ENCODE measurements at places on chromosomes 11 and 22. TPM values are rescaled to one million over a fixed set of nuclear protein-coding genes. Genes with fewer than 3 reads are reported as not detected.

DNA sequence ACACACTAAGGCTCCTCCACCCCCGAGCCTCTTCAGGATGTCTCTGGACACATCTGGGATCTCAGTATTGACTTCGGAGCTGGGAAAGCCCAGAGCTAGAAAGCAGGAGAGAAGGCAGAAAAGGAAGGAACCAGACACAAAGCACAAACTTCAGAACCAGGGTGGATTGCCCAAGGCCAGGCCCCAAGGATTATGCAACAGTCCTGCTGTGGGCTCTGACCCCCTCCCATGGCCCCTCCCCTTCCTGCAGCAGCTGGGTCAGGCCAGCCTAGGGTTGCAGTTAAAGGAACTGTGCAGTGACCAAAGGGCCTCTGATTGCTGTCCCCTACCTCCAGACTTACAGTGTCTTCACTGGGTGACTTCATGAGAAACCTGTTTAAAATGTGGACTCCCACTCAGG, 5.3 kb downstream of the KCNE3 start:
- no peak for DNase-seq

DNA sequence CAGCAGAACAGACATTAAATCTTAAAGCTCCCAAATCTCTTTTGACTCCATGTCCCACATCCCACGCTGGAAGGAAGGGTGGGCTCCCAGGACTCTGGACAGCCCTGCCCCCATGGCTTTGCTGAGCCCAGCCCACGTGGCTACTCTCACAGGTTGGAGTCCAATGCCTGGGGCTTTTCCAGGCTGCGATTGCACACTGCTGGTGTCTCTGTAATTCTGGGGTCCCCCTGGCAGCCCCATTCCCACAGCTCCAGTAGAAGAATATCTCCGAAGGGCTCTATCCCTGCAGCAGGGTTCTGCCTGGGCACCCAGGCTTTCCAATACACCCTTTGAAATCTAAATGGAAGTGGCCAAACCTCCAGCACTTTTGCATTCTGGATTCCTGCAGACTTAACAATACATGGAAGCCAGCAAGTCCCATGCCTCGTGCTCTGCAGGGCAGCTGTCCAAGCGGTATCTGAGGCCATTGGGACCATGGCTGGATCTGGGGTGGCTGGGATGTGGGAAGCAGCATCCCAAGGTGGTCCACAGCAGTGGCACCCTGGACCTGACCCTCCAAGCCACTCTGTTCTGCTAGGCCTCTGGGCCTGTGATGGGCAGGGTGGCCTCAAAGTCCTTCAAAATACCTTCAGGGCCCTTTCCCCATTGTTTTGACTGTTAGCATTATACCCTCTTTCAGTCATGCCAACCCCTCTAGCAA, 47.9 kb upstream of the TH start:
- no peak for DNase-seq

- DNase-seq = no peak
Observed at GRCh38 chr11:9815486-9816136, 151.7 kb downstream of the SWAP70 start.

GRCh38 chr11:75463106-75463774, 30.2 kb upstream of the KLHL35 start:
- no peak for DNase-seq

- no peak for DNase-seq
Observed at GRCh38 chr11:5129457-5129877, 8.7 kb downstream of the OR52A5 start.

DNA sequence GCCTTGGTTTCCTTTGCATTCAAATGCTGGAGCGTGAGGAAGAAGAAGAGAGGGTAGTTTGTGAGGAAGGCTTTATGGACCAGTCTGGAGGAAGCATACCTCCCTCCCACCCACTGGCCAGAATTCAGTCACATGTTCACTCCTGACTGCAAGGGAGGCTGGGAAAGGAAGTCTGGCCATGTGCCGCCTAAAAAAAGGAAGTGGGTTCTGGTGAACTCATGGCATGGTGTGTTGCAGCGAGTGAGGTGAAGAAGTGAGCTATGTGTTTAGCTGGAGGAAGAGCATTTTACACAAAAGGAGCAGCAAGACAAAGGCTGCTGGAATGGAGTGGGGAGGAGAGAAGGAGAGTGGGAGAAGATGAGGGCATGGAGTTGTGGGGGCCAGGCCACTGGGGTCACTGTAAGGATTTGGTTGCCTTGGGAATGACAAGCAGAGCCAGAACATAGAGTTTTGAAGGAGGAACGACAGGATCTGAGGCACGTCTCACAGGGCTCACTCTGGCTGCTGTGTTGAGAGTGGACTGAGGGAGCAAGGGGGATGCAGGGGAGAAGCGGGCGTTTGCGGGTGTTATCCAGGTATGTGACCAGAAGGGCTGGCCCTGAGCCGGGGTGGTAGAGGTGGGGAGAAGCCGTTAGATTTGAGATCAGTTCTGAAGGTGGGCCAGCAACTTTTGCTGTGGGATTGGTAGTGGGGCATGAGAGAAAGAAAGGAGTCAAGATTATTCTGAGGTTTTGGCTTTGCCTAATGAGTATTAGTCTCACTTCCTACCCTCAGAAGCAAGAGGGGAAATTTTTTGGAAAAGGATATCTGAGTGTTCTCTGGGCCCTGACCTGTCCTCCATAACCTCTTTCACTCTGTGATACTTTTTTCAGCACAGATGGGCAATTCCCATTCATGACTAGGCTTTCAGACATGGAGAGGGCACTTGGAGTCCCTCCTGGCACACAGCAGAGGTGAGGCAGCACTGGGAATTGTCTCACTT, 26.4 kb downstream of the BMAL1 start:
- DNase-seq = no peak

- peak; percentile 82 for DNase-seq
Observed at GRCh38 chr11:111601979-111602864, at the start of gene SIK2. Gene SIK2, plus strand, starts transcription at chr11:111602449. Its CDS starts 115 bp downstream, at chr11:111602564.

GRCh38 chr11:92979176-92979575, 9.7 kb downstream of the MTNR1B start:
- no peak for DNase-seq

DNA sequence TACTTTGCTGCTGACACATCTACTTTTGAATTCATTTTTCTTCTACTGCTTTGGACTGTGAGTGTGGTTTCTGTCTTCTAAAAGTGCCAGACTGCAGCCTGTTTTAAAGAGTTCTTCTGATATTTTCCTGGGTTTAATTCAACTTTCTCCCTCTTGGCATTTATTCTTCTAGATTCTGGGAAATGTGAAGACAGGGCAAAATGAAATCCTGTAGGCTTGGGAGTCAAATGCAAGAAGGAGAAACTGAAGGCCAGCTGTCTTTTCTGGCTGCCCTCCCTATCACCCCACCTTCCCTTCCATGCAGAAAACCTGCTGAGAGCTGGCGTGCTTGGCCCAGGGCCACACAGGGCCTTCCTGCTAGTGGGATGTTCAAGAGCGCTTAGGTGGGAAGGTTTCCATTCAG, 7.6 kb downstream of the ZNF70 start:
- no peak for DNase-seq

DNA sequence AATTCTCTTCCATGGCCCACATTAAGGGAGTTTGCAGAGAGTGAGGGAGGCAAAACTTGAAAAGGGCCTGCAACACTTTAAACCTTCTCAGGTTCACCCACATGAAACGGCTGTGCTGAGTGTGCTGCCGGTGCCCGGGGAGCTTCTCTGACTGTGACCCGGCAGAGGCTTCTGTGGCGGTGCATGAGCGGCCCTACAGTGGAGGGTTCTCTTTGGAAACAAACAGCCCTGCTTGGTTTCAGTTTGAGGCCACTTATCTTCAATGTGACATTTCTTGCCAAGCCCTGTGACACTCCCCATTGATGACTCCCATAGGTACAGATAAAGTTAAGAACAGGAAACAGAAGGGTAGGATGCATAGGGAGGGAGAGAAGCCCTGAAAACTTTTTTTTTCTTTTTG, 31.8 kb downstream of the FAM118A start:
- no peak for DNase-seq

DNA sequence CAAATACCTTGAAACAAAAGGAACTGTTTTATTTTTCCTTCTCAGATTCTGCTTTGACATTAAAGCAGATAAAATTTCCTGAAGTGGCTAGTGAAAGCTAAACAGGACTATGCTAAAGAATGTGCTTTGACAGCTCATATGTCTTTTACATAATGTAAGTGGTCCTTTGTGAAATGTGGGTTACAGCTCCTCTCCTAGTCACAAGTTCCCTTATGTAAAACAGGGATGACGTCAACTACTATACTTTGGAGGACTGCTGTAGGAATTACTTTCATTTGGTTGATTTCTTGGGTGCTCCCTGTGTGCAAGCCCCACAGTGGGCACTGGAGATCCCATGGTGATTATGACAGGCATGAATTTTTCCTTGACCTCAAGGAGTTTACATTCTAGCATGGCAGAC, 216.6 kb upstream of the NARS2 start:
- no peak for DNase-seq

DNA sequence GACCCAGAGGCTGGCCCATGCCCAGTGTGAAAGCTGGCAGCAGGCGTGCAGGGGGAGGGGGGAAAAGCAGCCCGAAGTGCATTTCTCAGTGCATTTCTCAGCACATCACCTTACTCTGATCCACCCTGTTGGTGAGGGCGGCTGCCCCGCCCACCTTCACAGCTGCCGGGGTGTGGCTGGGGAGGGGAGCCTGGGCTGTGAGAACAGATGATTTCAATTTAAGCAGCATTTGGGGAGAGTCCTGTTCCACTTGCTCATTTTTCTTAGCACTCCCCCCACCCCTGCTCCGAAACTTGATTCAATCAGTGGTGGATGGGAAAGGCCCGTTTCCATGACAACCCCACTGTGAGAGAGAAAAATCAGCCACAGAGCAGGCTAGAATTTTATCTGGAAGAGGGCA, 84.8 kb downstream of the SNX19 start:
- DNase-seq = no peak

DNA sequence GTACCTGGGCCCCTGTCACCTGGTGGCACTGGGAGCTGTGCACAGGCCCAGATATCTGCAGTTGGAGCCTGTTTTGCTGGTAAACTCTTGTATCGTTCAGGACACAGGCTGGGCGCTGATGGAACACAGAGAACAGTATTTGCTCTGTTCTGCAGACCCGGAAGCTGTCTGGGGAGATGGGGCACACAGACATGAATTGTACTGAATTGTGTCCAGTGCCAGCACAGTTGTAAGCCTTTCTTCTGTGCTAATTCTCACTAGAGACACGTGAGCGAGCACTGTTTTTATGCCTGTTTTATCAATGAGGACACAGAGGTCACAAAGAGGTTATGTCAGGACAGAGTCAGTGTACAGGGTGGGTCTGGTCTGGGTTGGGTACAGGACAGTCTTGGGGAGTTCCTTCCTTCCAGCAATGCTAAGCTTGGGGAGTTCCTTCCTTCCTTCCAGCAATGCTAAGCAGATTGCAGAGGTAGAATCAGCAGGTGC, 24.4 kb upstream of the ACR start:
- DNase-seq = no peak

DNA sequence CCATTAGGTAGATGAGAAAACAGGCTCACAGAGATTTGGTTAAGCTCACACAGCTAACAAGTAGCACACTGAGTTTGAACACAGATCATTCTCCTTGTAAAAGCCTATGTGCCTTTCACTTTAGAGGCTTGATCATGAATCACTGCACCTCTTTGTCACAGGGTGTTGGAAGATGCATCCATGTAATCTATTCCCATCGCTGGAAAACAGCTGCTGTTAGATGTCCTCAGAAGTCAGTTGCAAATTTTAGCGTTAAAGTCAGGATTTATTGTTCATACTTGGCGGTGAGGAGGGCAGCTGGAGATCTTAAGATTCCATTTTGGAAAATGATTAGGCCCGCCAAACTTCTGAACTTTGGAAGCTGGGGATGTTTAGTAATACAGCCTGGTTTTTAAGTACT, 2.6 kb downstream of the CNTF start:
- DNase-seq = no peak

DNA sequence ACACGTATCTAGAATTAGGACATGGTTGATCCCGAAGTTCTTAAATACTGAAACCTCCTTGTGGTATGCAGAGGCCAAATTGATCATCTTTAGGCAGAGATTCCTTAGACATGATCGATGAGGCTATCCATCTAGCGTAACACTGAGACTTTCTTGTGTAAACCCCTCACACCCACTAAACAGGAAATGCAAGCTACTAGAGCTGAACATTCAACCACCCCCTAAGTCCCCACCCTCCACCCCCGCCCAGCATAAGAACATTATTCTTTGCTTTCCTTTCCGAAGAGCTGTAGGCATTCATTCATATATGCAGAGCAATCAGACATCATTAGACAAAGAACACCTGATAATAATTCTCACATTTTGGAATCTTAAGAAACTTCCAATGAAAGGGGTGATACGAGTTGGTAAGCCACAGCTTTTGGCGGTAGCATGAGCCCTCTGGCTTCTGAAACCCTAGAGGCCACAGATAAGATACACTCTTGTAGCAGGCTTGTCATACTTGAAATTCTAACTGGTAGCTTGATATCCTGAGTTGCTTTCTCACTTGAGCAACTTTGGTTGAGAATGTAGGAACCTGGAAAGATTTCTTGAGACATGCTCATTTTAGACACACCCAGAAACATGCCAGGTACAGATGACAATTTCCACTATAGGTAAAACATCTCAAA, 42.2 kb downstream of the FLI1 start:
- DNase-seq = no peak

DNA sequence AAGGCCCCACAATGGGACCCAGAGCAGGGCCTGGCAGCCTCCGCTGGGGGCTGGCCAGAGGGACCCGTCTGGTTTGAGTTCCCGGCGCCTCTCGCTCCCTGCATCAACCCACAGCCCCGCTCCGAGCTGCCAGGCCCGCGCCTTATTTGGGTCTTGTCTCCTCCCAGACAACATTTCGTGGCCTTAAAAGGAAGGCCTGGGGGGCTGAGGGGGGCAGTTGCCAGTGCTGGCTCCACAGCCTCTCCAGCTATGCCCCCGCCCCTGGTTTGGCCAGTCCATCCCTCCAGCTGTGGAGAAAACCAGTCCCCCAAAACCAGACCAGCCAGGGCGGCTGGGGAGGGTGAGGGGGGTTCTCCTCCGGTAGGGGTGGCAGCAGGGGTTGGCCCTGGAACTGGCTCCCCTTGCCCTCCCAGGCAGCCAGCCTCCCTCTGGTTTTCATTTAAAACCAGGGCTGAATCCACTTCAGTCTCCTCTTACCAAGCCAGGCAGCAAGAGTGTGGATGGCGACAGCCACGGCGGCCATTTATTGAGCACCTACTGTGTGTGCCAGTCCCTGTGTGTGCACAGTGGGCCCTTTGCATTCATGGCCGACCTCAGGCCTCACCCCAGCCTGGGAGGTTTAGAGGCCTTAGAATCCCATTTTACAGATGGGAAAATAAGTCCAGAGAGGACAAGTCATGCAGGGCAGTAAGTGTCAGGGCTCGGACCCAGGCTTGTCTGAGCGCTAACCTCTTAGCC, 18.6 kb downstream of the EMID1 start:
- no peak for DNase-seq

GRCh38 chr22:17806437-17806836, 32.2 kb upstream of the BID start:
- DNase-seq = no peak

UPK2 gene
- 38.2 TPM for total RNA-seq

ANGPTL5 gene
- total RNA-seq = not detected

PDXP gene
- total RNA-seq = 3.2 TPM

HEPHL1 gene
- not detected for total RNA-seq

TRIM66 gene
- 7.8 TPM for total RNA-seq

CD3G gene
- total RNA-seq = 1.1 TPM

CCDC73 gene
- total RNA-seq = 0.05 TPM

CLMP gene
- 46.0 TPM for total RNA-seq

ACTN3 gene
- total RNA-seq = not detected

KRTAP5-11 gene
- not detected for total RNA-seq
